ENCODE measurements at places on chromosomes 5 and 9.

- no peak for DNase-seq
Observed at GRCh38 chr9:79020276-79020675, 551.5 kb upstream of the TLE4 start.

- DNase-seq: no peak
Observed at GRCh38 chr5:63726496-63726895, 235.7 kb downstream of the HTR1A start.

DNA sequence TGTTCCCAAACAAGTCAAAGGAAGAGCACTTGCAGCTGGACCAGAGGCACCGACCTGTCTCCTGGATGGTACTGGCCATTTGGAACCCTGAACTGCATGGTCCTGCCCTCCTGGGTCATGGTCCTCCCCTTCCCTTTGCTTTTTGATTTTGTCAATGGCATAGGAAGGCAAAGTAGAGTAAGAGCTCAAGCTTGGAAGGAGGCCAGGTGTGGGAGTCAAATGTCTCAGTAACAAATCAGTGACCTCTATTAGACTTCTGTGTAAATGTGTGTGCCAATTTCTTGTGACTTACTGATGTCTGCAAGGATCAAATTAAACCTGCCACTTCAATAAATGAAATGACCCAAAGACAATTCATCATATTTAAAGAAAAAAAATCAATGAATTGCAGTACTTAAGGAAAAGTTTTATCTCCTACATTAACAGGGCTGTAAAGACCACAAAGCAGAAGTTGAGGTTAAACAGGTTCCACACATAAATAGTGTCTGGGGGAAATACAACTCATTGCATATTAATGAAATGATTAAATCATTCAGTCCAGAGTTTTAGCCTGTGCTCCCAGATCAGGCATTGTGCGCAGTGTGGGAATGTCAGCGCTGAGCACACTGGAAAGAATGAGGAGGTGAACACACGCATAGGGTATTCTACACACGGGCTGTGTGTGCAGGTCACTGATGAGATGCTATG is 32.7 kb downstream of the OSMR start:
- no peak for DNase-seq

DNA sequence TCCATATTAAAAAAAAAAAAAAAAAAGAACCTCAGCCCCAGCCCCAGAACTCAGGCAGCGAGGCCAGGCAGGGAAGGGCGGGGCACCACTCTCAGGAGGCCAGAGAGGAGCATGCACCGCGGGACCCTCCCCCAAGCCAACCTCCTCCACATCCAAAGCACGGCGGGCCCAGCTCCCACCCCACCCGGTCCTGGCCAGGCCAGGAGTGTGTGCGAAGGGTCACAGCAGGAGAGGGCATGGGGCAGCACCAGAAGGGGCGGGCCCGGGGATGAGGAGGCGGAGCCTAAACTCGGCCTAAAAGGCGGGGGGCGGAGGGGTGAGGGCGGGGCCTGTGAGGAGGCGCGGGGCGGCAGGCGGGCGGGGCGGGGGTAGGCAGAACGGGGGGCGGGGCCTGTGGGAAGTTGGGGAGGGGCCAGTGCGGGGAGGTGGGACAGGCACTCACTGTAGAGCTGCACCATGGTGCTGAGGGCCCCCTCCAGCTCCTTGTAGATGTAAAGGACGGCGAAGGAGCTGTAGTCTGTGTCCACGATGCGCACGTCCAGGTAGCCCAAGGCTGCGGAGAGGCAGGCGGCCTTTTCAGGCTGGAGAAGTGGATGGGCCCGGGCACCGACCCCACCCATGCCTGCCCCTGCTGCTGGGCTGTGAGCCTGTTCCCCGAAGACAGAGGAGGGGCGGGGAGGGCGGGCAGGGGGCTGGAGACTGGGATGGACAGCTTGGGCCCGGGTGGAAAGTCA is 1.2 kb downstream of the LCN15 start:
- DNase-seq: no peak

DNA sequence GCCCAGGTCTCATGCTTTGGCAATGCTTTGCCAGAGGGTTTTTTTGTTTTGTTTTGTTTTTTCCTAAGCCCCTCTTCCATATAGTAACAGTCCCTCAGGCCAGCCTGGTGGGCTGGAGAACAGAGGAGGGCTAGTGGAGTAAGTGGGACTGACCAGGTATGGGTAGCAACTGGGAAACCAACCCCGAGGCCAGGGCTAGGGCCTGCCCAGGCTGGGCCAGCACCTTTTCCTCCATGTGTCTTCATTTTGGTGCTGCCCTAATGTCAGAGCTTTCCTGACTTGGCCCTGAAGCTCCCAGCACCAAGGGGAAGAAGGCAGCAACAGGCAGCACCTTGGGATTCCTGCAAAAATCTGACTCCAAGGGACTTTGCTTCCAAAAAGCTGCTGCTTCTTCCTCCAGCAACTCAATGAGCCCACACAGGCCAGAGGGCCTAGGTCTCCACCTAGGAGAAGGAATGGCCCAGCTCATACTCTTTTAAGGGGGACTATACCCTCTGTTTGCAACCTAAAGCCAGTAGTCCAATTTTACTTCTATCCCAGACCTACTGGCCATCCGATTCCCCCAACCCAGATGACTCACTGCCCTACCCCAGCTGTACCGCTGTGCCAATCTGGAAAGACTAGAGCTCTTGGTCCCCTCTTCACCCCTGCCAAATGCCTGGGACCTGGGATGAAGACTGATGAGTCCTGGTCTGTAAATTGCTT is 105.1 kb downstream of the PSD2 start:
- no peak for DNase-seq

DNA sequence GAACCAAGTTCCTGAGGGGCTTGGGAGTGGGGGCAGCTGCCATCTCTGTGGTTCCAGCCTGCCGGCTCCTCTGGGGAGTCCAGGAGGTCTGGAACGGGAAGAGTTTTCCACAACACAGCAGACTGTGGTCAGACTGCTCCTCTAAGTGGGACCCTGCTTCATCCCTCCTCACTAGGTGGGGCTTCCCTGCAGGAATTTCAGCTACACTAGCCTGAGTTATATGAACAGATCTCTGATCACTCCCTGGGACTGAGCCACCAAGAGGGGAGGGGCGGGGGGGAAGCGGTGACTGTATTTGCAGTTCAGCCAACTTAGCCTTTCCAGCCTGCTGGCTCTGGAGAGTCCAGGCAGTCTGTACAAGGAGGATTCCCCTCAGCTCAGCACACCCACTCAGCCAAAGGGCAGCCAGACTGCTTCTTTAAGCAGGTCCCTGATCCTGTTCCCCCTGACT is 19.4 kb downstream of the DTWD2 start:
- no peak for DNase-seq

GRCh38 chr5:137822158-137822764 is 45.4 kb upstream of the MYOT start:
- peak; percentile 27 for DNase-seq

GRCh38 chr5:35003018-35003957 is 44.5 kb downstream of the AGXT2 start:
- peak; percentile 73 for DNase-seq

DNA sequence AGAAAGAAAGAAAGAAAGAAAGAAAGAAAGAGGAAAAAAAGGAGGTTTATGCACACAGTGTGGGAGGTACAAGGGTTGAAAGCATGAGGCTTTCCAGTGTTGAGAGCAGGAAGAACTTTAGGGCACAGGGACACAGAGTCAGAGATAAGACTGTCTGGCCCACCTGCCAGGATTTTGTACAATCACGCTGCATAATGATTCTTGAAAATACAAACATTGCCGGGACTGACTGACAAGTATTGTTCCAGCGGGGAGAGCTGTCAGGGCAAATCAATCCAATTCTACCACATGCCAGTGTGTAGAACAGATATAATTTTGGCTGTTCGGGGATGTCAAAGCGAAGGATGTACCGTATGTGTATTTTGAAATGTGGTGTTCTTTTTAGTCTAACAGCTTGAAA is 254.7 kb downstream of the NTRK2 start:
- DNase-seq: no peak

GRCh38 chr9:77215874-77216273 is 38.5 kb downstream of the VPS13A start:
- peak; percentile 28 for DNase-seq

DNA sequence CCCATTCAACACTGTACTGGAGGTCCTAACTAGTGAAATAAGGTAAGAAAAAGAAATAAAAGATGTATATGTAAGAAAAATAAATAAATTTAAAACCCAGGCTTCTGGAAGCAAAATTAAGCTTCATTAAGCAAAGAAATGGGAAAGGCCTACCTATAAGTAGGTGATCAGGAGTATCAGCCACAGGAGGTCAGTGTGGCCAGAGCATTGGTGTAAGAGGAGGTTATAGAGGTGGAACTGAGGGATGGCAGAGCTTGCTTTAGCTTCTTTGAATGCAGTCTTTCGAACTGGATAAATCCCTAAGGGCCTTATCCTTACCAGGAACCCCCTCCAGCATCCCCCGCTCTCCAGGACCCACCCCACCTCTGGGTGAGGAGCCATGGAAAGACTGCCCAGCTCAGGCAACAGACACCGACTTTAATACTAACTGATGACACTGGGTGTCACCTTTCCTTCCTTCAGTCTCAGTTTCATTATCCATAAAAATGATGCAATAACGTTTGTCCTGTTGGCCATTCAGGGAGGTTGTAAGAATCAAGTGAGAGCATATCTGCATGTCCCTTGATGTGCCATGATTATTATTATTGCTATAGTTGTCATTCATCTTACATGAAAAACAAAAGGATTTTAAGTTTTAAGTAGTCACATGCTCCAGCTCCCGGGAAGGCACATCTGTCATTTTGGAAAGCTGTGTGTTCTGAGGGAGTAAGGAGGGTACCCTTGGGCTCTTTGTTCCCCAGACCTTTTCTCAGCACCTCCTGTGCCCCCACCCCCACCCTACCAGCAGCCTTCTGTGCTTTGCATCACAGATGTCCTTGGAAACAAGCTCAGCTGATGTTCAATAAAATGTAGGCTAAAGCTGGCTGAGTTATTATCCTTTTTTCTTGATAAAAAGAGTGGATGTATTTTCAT is 50.8 kb upstream of the CTNNA1 start:
- no peak for DNase-seq

DNA sequence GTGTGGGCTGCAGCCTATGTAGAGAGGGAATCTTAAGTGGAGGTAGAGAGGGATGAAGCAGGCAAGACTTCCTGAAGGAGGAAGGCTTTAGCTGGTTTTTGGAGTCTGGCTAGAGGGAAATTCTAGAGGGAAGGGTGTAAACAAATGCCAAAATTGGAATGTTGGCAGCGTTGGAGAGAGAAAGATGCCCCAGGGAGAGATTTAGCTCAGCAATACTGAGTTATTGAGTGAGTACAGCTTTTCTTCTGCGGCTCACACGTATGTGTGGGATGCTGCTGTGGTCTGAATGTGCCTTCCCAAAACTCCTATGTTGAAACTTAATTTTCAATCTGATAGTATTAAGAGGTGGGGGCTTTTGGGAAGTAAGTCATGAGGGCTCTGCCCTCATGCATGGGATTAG is 24.5 kb upstream of the GLRA1 start:
- DNase-seq: no peak

DNA sequence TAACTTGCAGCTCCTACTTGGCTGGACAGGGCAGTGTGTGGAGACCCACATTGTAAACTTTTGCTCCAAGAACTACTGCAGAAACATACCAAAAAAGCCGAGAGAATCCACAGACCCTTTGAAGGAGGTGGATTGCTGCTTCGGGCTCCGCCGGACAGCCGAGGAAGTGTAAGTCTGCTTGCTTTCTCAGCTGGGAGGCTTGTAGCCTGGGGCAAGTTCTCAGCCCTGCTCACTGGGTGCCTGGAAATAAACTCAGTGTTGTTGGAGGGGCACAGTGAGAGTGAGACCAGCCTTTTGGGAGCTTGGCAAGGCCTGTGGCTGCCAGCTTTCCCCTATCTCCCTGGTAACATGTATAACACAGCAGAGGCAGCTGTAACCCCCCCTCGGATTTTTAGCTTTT is 215.6 kb downstream of the SYK start:
- no peak for DNase-seq

DNA sequence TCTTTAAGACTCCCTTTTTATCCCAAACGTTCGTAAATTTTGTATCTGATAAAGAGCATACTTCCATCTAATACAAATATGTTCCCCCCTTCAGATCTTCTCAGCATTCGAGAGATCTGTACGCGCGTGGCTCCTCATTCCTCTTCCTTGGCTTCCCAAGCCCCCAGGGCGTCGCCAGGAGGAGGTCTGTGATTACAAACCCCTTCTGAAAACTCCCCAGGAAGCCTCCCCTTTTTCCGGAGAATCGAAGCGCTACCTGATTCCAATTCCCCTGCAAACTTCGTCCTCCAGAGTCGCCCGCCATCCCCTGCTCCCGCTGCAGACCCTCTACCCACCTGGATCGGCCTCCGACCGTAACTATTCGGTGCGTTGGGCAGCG is 19.9 kb downstream of the CDKN2A start:
- no peak for DNase-seq

DNA sequence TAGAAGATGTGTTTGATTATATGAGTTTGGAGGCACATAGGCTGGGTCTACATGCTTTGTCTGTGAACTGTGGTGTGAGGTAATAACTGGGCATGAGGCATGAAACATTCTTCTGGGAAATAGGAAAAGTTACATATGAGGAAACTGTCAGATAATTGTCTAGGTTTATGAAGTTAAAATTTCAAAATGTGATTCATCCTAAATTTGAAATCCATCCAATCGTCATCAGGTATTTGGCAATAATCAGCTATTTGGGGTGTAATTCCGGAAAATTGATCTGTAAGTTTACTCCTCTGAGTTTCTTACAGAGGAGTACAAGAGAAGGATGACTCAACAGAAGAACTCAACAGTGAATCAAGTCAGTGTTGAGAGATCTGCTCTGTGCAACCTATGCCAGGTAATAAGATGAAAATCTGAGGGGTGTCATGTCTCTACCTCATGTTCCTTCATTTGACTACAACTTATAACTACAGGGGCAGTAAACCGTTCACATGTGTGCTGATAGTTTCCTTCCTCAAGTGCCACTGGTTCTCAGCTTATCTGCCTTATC is 1171.6 kb upstream of the CDH18 start:
- DNase-seq: no peak

DNA sequence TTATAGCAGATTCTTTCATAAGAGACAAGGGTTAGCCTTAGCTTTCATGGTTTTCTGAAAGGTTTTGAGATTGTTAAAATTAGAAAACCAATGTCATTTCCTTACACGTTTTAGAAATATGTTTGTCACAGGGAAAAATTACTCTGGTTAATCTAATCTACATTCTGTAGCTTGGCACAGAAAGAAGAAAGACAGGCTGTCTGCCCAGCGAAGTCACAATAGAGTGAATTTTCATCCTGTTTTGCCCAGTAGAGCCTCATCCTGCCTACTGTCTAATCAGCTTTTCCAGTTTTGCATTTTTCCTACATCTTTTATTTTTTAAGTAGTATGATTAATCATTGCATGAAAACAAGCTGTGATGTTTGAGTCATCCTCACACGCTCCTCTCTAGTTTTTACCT is 688.8 kb downstream of the MTRR start:
- no peak for DNase-seq

DNA sequence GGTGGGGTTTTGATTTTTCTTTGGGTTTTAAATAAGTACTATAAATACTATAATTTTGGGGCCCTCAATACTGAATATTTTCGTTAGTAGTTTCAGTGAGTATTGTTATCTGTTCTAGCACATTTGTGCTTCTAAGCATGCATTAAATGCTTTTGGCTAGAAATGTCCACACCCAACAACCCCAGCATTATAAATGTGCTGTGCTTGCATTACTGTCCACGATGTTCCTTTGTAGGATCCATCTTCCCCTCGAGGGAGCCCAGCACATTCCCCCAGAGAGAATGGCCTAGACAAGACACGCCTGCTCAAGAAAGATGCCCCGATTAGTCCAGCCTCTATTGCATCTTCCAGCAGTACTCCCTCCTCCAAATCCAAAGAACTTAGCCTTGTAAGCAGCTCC is 134.7 kb downstream of the TLE4 start:
- DNase-seq: no peak

All from AG08395 (cell line).